ENCODE measurements at places on chromosomes 11 and 22.

GRCh38 chr11:27471589-27472397, 797 bp downstream of the LGR4 start:
- H3K4me1 ChIP-seq: peaks cover 27% of the 10 kb centered on the region
- peaks cover 3% of the 10 kb centered on the region for H3K36me3 ChIP-seq
- H3K27me3 ChIP-seq: peaks cover 6% of the 10 kb centered on the region
- peak; percentile 21 for DNase-seq

- H3K27ac ChIP-seq: no peak overlapping the region
- H3K4me1 ChIP-seq: no peaks in the 10 kb centered on the region
- H3K4me3 ChIP-seq: no peak overlapping the region
- H3K36me3 ChIP-seq: no peaks in the 10 kb centered on the region
- no peaks in the 10 kb centered on the region for H3K27me3 ChIP-seq
These were observed 36.2 kb upstream of the TRPC6 start for GRCh38 chr11:101620026-101620425.

GRCh38 chr11:110076371-110076965, 16.7 kb upstream of the ZC3H12C start:
- DNase-seq: no peak
- no peaks in the 10 kb centered on the region for H3K36me3 ChIP-seq
- no peaks in the 10 kb centered on the region for H3K27me3 ChIP-seq

GRCh38 chr11:61342207-61342803, 9.3 kb downstream of the TKFC start:
- H3K4me1 ChIP-seq: no peaks in the 10 kb centered on the region
- no peak for DNase-seq

DNA sequence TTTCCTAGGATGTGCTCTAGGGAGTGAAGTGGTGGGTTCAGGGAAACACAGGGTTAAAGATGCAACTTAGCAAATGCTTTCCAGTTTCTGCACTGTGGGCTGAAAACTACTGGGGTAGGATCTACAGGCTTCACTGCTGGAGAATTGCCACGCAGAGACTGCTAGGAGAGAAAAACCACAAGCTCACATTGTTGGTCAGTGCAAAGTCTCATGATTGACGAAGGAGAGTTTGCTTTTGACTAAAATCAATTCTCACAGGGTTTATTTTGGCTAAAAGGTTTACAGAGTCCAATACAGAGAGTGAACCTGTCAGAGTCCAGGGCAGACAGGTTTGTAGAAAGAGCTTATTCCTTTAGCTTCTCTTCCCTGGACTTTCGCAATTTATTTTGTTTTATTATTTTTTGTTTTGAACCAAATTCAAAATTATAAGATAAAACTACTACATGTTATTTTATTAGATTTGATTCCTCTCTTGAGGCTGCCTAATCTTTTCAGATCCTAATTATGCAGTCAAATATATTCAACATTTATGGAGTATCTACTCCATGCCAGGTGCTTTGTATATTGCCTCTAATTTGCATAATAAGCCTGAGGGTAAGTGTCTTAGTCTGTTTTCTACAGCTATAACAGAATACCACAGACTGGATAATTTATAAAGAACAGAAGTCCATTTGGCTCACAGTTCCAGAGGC, 64.7 kb downstream of the MTNR1B start:
- no peak overlapping the region for H3K4me3 ChIP-seq
- H3K27me3 ChIP-seq: peaks cover 2% of the 10 kb centered on the region
- no peak overlapping the region for H3K27ac ChIP-seq
- no peaks in the 10 kb centered on the region for H3K36me3 ChIP-seq
- no peak for DNase-seq
- no peaks in the 10 kb centered on the region for H3K4me1 ChIP-seq

DNA sequence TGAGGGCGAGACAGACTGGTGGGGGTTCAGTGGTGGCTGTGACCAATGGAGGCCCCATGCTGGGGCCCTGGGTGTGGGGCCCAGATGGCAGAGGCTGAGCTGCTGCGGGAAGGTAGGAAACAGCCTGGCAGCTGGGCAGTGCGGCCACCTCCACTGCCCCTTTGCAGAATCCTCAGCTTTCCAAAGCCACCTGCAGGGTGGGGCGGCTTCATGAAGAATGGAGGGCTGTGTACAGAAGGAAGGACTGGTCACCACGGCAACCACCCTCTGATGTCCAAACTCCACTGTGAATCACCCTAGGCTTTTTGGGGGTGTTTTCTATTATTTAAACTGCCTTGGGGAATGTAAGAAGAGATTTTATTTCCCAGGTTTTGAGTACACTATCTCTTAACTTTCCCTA, 166.3 kb upstream of the NAV2 start:
- DNase-seq: no peak
- no peaks in the 10 kb centered on the region for H3K27me3 ChIP-seq
- no peaks in the 10 kb centered on the region for H3K4me1 ChIP-seq
- H3K36me3 ChIP-seq: no peaks in the 10 kb centered on the region
- no peak overlapping the region for H3K27ac ChIP-seq

DNA sequence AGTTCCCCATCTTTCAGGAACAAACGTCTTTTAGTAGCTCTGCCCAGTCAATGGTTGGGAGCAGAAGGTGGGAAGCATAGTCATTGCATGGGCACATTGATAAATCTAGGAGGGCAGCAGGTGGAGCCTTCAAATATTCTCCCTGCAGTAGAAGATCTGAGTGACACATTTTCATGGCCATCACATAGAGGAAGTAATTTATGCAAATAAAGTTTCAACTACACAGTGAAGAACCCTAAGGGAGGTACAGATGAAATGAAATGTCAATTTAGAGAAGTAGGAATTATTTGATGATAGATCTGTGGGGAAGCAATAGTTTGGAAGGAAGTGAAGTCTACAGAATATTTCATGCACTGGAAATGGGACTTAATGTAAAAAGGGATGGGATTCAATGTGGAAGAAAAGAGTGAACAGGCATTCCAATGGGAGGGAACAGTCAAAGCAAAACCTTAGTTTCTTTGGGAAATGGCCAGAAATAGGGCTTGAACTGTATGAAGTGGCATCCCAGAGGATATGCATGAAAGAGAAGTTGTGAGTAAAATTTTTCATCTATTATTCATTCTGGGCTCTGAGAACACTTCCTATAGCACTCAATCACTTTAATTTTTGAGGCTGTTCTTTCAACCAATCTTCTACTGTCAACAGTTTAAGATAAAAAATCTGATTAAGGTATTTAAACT, 256.2 kb upstream of the LUZP2 start:
- H3K27ac ChIP-seq: no peak overlapping the region
- peaks cover 6% of the 10 kb centered on the region for H3K36me3 ChIP-seq
- no peaks in the 10 kb centered on the region for H3K4me1 ChIP-seq
- no peaks in the 10 kb centered on the region for H3K27me3 ChIP-seq

DNA sequence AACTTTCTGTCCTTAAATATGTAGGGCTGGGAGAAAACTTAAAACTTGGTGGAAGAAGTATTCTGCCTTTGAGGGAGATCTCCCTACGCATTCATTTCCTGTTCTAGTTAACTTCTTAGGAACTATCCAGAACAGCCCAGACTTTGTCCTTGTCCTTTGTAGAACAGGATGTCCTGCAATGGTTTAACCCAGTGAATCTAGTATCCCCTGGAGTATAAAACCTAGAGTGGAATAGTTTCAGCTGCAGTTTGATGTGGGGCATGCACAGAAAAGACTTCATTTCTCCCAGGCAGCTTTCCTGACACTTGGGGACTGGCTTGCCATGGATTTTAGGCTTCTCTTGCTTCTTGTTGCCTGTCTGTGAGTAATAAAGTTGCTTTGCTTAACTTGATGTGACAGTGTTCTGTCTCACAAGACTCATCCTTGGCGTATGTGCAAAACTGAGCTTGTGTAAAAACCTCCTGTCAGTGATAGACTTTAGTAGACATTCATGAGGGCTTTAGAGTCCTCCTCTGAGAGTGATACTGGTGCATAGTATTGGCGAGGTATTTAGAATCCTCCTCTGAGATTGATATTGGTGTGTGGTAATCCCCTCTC, 28.2 kb downstream of the ARHGAP42 start:
- no peak for DNase-seq
- peaks cover 4% of the 10 kb centered on the region for H3K4me1 ChIP-seq
- no peak overlapping the region for H3K27ac ChIP-seq
- no peak overlapping the region for H3K4me3 ChIP-seq

DNA sequence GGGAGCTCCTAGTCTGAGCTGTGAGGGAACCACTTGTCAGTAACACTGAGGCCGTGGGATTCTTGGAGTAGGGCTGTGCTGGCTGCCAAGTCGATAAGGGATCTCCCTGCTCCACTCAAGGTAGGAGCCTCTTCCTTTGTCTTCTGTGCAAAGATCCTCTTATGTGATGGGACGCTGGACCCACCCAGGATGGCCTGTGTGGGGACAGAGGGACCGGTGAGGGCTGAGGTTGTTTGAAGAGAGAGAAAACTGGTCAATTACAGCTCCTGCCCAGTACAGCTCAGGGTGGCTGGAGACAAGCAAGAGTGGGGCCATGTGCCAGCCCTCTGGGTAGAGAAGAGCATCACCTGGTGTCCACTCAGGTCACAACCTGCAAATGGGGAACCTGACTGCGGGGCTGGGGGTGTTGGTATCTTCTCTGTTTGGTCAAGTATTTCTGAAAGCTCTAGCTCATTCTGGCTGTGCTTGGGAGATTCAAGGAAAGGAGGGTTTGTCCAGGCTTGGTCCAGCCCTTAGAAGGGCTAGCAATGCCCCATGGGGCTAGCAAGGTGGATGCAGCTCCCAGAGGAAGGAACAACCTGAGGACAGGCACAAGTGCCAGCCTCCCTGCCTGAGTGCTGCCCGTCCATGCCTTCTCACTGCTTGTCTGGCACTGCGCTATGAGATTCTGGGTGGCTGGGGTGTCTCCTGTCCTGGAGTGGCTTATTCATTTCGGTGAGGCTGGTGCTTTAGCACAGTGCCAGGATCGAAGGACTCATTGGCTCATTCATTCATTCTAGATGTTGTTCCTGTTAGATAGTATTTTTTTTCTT, 27.6 kb upstream of the BAIAP2L2 start:
- H3K4me3 ChIP-seq: no peak overlapping the region
- peak overlapping the region; percentile 65 for H3K27ac ChIP-seq
- peaks cover 32% of the 10 kb centered on the region for H3K36me3 ChIP-seq
- no peak for DNase-seq

DNA sequence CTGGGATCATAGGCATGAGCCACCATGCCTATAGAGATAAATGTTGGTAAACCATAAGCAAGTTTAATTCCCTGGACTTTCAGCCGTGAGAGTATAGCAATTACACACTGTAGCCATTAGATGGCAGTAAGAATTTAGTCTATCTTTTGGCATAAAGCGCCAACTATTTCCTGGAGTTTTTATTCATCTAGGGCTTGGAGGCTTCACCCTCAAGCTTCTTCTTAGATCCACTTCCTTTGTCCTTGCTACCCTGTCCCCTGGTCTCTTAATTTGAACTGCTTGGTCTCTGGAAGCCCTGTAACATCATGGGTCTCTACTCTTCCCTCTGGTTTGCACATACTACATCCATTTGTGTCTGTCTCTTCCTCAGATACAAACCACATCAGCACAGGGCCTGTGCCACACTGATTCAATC, 38.2 kb downstream of the OR10A6 start:
- H3K27me3 ChIP-seq: peaks cover 7% of the 10 kb centered on the region
- peak; percentile 31 for DNase-seq
- peaks cover 5% of the 10 kb centered on the region for H3K4me1 ChIP-seq
- no peak overlapping the region for H3K4me3 ChIP-seq
- H3K27ac ChIP-seq: no peak overlapping the region

- H3K36me3 ChIP-seq: peaks cover 38% of the 10 kb centered on the region
- peak overlapping the region; percentile 51 for H3K27ac ChIP-seq
- no peaks in the 10 kb centered on the region for H3K27me3 ChIP-seq
- H3K4me1 ChIP-seq: peaks cover 10% of the 10 kb centered on the region
- DNase-seq: no peak
These were observed 26.1 kb upstream of the BAIAP2L2 start for GRCh38 chr22:38136607-38137006.

DNA sequence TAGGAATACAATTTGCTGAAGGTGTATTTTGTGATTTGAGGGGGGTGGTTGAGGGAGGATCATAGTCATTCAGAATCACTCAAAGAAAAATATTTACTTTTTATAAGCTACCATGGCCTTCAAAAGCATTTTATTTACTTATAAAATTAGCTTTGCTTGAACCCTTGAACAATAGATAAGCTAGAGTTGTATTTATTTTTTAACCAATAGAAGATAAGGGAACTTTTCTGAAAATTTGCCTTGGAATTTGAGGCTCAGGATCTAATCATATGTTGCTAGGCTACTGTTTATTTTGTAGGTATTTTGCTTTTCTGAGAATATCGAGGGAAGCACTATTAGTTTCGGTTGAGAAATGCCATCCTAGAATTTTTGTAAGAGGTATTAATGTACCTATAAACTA, 82.1 kb downstream of the EMSY start:
- no peaks in the 10 kb centered on the region for H3K4me1 ChIP-seq
- DNase-seq: no peak
- peaks cover 24% of the 10 kb centered on the region for H3K36me3 ChIP-seq
- no peak overlapping the region for H3K4me3 ChIP-seq

- H3K27me3 ChIP-seq: peaks cover under 1% of the 10 kb centered on the region
- H3K36me3 ChIP-seq: no peaks in the 10 kb centered on the region
- no peak for DNase-seq
- no peaks in the 10 kb centered on the region for H3K4me1 ChIP-seq
- H3K27ac ChIP-seq: no peak overlapping the region
These were observed 261.2 kb upstream of the UBASH3B start for GRCh38 chr11:122394313-122394712.

- no peaks in the 10 kb centered on the region for H3K4me1 ChIP-seq
- H3K27ac ChIP-seq: no peak overlapping the region
- H3K36me3 ChIP-seq: no peaks in the 10 kb centered on the region
- DNase-seq: no peak
These were observed 958.7 kb upstream of the FAT3 start for GRCh38 chr11:91265946-91266345.

DNA sequence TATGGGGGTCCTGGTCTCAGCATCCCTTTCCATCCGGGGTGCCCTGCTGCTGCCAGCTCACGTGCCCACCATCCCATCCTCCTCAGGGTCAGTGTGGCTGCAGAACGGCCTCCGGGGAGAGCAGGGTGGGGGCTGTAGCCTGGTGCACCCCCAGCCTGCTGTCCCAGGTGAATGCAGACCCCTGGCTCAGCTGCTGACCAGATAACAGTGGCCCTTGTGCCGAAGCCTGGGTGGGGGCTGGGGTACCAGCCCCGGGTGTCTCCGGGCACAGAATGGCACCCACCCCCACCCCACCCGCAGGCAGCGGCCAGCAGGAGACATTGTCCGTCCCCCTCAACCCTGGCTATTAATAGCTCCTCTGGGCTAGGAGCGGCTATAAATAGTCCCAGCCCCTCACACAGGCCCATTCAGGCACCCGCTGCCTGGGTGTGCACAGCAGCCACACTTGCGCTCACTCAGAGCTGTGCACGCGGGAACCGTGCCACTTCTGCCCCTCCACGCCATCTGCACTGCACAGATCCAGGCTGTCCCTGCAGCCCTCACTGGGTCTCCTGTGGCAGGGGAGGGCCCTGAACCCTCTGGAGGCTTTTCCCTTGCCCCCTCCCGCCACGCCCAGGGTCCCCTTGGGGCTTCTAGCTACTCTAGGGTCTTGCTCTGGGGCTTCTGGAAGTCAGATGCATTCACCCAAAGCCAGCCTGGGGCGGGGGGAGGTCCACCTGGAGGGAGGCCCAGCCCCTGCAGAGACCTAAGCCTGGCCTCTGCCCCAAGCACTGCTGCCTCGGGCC, 18.7 kb downstream of the CRELD2 start:
- H3K36me3 ChIP-seq: no peaks in the 10 kb centered on the region
- H3K4me3 ChIP-seq: peak overlapping the region; percentile 46
- H3K4me1 ChIP-seq: peaks cover 10% of the 10 kb centered on the region
- no peak for DNase-seq
- no peak overlapping the region for H3K27ac ChIP-seq

GRCh38 chr11:120959189-120959588, 64.7 kb upstream of the TBCEL start:
- H3K27me3 ChIP-seq: peaks cover 5% of the 10 kb centered on the region
- H3K4me1 ChIP-seq: peaks cover 34% of the 10 kb centered on the region
- no peak overlapping the region for H3K27ac ChIP-seq
- no peak for DNase-seq
- no peak overlapping the region for H3K4me3 ChIP-seq
